ENCODE measurements at places on chromosomes 3 and 15. TPM values are rescaled to one million over a fixed set of nuclear protein-coding genes. Genes with fewer than 3 reads are reported as not detected.

GRCh38 chr15:81111510-81112470 lies 22.3 kb upstream of the CFAP161 start:
- DNase-seq = no peak

DNA sequence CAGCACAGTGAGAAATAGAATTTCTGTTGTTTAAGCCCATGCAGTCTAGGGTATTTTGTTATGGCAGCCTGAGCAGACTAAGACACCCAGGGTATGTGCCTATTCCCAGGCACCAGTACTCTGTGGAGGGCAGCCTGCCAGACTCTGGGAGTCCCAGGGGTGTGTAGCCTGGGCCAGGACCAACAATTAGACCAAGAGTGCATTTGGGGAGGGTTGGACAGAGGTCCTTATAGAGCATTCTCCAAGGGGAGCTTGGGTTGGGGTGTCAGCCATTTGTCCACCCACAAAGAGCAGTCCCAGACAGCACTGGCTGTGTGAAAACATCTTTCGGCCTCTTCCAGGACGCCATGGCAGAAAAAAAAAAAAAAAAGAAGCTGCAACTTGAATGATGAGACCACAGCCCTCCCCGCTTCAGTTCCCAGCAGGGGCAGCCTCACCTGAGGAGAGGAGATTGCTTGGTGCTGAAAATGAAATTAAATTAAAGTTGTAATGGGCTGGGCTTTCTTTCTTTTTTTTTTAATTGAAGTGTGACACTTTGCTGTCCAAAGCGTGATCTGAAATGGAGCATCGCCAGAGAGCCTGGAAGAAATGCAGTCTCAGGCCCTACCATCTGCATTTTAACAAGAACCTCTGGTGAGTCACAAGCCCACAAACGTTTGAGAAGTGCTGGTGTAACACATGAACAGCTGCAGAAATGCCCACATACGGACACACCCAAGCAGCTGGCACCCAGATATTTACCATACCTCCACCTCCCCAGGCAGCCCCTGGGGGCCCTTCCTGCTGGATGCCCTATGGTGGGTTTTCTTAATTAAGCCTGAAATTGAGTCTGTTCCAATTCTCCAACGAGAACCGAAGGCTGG lies 21.3 kb upstream of the CAV3 start:
- no peak for DNase-seq

DNA sequence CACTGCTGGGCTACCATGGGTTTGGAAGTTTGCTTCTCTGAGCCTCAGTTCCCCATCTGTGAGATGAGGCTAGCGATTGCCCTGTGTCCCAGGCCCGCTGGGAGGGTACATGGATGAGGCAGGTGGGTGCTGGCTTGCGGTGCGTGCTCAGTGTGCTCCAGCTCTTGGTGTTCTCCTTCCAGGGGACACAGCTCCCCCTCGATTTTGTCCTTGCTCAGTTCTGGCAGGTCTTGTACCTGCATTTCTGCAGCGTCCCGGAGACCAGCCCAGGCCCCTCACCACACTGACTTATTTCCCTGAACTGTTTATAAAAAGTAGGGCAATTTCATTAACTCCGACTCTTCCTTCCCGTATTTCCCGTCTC lies 95.4 kb downstream of the TBC1D2B start:
- DNase-seq = no peak

GRCh38 chr3:191492601-191493000 lies 31.6 kb downstream of the PYDC2 start:
- DNase-seq = no peak

DNA sequence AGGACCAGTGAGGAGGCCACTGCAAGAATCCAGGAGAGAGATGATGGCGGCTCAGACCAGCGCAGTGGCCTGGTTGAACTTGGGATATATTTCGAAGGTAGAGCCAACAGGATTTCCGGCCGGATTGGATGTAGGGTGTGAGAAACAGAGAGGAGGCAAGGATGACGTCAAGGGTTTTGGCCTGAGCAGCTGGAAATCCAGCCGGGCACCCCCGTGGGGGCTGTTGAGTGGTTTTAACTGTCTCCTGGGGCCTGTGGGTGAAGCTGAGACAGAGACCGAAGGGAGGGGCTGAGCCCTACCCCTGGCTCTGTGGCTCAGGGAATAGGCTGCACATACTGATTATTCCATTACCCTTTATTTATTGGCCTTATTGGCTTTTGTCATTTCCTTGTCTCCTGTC lies 45.7 kb downstream of the EXOG start:
- no peak for DNase-seq

- no peak for DNase-seq
Observed at GRCh38 chr3:131705558-131706051, 202.8 kb upstream of the MRPL3 start.

DNA sequence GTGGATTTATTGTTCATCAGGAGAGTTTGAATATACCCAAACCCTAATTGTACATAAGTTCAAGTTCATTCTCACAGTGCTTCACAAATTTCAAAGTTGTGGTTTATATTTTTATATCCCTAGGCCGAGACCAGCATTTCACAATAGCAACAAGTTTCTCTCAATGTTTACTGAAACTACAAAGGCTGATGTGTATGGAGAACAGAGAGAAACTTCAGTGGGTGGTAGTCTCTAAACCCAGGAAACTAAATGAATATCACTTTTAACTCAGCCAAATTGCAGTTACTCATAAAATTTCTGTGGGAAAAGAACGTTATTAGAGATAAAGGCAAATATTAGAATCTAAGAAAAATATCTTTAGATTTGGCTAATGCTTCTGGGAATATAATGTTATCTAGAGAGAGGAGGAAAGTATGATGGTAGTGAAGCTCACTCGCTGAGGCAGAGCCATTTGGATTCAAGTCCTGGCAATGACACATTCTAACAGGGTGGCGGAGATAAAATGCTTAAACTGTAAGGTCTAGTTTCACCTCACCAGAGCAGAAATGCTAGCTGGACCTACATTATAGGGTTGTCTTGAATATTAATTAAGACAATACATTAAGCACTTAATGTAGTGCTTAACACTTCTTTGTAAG lies 514.8 kb downstream of the EPHA3 start:
- no peak for DNase-seq

DNA sequence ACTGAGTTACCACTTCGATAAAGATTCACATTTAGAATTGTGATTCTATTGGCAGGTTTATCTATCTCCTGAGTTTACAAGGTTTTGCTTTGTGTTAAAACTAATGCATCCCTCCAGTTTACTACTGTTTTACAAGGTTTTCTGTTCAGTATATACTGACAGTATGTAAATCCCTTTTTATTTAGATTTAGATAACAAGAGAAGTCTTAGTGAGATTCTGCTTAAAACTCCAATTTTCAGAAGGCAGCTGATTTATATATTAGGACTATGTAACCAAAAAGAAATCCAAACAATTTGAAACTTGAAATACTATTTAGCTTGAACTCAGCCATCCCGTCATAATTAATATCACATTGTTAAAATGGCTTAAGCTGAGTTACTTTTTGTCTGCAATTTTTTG lies 619.2 kb downstream of the NAALADL2 start:
- no peak for DNase-seq

GRCh38 chr3:95751509-95751908 lies 1062.9 kb upstream of the EPHA6 start:
- no peak for DNase-seq

DNA sequence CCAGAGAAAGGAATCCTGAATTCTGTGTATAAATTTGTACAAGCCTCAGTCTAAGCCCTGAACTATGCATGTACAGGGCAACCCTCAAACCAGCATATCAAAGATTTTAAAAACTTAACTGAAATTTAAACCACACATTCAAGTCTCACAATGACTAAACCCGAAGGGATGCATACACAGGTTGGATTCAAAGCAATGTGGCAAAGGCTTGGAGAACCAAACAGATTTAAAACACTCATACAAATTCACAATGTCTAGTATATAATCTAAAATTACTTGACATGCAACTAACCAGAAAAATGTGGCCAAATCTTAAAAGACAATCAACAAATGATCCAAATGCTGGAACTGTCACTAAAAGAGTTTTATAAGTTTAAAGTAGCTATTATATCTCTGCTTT lies 36.4 kb downstream of the CEP152 start:
- no peak for DNase-seq

- DNase-seq = no peak
Observed at GRCh38 chr15:80587816-80588456, 107.2 kb upstream of the ABHD17C start.

GRCh38 chr15:56871867-56872266 lies 46.6 kb upstream of the TCF12 start:
- no peak for DNase-seq

GRCh38 chr15:63978511-63979261 lies 67.6 kb downstream of the DAPK2 start:
- no peak for DNase-seq

GRCh38 chr15:73927003-73927475 lies 777 bp downstream of the LOXL1 start:
- DNase-seq = peak; percentile 38

- no peak for DNase-seq
Observed at GRCh38 chr3:95348879-95349278, 1286.0 kb downstream of the NSUN3 start.

GRCh38 chr3:132535575-132536441 lies 61.3 kb upstream of the ACKR4 start:
- DNase-seq = peak; percentile 70

DNA sequence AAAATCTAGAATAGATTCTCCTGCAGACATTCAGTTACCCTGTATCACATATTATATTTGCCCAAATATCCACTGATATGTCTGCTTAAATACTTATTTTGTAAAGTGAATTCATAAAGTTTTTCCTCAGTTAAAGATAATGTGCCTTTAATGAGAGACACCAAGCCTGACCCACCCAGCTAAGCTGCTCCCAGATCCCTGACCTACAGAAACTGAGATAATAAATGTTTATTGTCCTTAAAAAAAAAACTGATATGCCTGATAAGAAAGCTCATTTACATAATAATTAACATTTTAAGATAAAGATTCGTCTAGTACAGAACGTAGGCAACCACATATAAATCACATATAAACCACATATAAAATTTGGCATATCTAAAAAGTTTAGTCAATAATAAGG lies 161.7 kb upstream of the RAP2B start:
- DNase-seq = no peak

DNA sequence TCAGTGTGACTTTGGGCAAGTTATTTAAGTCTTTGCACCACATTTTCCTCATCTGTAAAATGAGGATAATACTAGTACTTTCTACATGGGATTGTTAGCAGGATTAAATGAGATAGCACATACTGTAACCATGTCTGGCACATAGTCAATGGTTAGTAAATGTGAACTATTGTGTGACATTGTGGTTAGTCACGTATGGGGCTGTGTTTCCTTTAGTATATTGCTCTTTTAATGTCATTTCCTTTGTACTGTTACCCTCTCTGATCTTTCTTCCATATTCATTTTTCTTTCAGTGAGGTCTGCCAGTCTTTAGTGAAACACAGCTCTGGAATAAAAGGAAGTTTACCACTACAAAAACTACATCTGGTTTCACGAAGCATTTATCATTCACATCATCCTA lies 21.4 kb downstream of the OPA1 start:
- DNase-seq = no peak

DNA sequence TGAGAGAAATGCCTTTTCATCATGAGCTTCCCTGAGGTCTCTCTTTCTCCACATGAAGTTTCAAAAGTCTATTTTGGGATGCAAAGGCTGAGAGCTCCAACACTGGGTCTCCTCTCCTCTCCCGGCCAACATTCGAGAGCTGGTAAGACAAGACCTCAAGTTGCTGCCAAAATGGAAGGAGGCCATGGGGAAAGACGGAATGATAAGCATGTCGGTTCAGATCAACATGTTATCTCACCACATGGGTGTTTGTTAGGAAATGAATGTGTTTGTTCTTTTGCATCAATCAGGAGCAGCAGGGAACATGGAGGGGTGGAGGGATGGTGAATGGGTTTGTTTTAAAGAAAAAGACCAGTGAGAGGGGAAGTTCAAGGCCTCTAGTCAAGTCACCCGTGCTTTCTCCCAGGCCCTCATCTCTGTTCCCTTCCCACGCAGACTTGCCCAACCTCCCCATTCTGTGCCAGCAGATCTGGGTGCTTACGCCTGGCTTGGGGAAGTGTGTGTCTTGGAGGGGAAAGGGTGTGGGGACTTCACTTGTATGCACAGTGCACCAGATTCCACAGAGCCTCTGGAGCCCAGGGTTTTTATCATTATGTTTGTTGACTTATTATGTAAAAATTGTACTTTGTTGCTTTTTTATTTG lies 23.5 kb upstream of the ATP10A start:
- DNase-seq = no peak

- no peak for DNase-seq
Observed at GRCh38 chr3:58222161-58222724, 11.5 kb upstream of the DNASE1L3 start.

DNA sequence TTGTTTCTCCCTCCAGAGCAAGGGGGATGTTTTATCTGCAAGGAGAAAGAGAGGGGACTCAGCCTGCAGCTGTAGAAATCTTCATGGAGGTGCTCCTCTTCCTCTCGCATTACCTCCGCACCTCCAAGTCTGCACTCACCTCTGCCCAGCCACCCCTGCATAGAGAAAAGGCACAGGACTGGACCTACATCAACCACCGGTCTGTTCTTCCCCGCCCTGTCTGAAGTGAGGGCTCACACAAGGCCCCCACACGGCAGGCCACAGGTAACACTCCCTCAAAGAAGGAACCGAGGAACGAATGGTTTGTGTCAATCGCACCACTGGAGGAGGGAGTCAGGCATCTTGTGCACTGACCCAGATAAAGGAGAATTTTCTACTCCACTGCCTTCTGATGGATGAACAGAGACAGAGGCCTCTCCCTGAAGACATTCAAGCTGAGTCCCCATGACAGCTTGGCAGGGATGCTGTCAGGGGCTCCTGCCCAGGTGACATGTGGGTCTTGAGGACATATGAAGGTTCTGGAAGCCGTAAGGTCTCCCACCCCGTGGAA lies 260.3 kb downstream of the XXYLT1 start:
- no peak for DNase-seq

GRCh38 chr3:77446084-77446483 lies 406.2 kb downstream of the ROBO2 start:
- no peak for DNase-seq

DNA sequence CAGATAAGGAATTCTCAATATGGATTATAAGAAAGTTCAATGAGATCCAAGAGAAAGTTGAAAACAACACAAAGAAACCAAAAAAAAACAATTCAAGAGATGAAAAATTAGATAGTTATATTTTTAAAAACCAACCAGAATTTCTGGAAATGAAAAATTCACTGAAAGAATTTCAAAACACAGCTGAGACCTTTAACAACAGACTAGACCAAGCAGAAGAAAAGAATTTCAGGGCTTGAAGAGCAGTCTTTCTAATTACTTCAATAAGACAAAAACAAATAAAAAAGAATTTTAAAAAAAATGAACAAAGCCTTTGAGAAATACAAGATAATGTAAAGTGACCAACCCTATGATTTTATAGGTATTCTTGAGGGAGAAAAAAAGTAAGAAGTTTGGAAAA lies 155.4 kb downstream of the ZMAT3 start:
- DNase-seq = no peak

The MYZAP gene
- total RNA-seq = not detected

The CHRFAM7A gene
- total RNA-seq = 1.9 TPM

The TRPM1 gene
- total RNA-seq = not detected

The ALS2CL gene
- 1.3 TPM for total RNA-seq

The CLDN16 gene
- total RNA-seq = not detected

The SLC35G2 gene
- total RNA-seq = 0.16 TPM

The DAZL gene
- not detected for total RNA-seq

The GPR149 gene
- not detected for total RNA-seq

The MIX23 gene
- 47.3 TPM for total RNA-seq

The GPR62 gene
- not detected for total RNA-seq

The RAB6B gene
- 0.68 TPM for total RNA-seq

The KNG1 gene
- total RNA-seq = not detected

Data from activated CD8-positive, alpha-beta T cell treated with anti-CD3 and anti-CD28 coated beads, Interleukin-2, amount 10 ng/mL, durations not matched to agents 7 days and 5 days (primary cell).